Stomach (tissue), 19 donors: ENCODE measurements at places on chromosomes 2 and 18.

GRCh38 chr2:170929686-170930050, 615 bp downstream of the GORASP2 start:
- DNase-seq: peak; percentile 84

DNA sequence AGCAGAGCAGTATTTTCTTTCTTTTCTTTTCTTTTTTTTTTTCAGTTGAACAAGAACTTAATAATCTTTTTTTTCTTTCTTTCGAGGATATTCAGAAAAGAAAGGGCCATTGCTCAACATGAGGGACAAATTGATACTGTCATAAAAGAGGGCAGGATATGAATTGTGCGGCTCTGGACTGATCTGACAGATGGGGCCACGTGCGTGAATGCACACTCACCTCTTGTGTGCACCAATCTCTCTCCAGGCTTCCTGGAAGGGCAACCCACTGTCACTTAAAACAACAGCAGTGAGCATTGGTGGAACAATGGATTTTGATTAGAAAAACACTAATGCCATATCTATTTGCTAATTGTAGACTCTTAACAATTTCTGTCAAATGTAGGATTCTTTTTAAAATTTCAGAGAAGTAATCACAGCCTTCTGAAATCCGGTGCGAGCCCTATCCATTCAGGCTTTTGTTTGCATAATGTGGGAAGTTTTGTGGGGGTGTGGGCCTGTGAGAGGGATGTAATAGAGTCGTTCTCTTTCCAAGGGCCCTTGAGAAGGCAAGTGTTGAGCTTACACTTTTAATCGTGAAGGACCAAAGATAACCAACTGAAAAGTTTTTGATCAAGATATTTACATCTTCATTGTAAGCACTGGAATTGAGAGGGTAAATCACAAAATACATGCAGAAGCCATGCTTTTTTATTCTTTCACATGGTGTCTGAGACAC, 298.8 kb downstream of the SP3 start:
- DNase-seq: no peak

DNA sequence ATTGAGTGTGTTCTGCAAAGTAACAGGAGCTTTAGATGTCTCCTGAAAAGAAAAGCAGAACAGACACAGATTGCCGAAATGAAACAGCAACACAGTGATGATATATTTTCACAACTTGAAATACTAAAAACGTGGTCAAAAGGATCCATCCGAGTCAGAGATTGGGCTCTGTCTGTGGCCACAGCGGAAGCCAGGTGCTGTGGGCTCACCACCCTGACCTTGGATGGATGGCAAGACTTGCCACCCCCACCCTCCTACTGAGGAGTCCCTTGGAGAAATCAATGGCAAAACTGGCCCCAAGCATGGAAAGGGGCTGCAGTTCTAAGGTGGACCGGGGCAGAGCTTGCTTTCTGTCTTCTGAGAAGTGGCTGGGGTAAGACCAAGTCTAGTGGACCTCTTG, 31.4 kb upstream of the ACKR3 start:
- DNase-seq: no peak

- no peak for DNase-seq
Observed at GRCh38 chr2:54402350-54402749, 53.8 kb upstream of the SPTBN1 start.
